NCI-H2081 treated with DMSO at 0.1 percent for 48 hours (cell line): ENCODE measurements at places on chromosomes 7 and 10.

- no peak for DNase-seq
These were observed 90.1 kb upstream of the DNAAF5 start for GRCh38 chr7:636396-636795.

GRCh38 chr7:20201380-20201779 lies 15.8 kb downstream of the MACC1 start:
- no peak for DNase-seq

DNA sequence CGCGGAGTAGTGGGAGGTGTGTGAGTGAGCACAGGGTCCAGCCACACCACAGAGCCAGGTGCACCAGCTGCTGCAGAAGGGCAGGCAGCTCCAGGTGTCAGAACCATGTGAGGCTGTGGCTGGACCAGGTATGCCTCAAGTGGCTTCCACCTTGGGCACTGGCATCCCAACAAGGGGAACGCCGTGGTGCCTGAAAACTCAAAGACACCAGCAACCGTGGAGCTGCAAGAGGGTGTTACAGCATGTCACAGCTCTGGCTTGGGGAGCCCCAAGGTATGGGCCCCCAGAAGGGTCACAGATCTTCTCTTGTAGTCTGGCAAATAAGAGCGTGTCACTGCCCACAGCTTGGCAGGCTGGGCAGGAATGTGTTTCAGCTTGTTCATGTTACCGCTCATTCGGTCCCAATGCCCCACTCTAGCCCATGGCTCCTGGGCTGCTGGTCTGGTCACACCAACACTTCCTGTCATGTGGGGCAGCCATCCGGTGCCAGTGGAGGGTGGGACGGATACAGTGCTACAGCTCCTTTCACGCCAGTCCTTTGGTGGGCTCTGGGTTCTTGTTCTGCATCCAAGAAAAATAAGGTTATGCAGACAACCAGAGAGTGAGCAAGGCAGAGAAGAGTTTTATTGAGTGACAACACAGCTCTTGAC lies 29.8 kb downstream of the STRA8 start:
- no peak for DNase-seq

DNA sequence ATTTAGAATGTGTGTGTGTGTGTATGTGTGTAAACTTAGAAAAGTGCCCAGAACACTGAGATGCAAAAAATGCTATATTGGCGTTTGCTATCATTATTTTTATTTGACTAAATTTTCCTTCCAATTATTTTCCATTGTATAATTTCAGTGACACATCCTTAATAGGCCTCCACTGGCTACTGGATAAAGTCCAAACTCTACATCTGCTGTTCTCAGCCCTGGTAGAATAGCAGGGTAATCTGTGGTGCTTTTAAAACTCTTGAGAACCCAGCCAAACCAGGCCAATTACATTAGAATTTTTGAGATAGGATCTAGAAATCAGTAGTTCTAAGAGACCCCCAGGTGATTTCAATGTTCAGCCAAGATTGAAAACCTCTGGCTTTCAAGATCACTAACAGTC lies 66.4 kb downstream of the ZNF503 start:
- no peak for DNase-seq

- DNase-seq: no peak
These were observed 479.6 kb downstream of the GATA3 start for GRCh38 chr10:8534096-8534495.

DNA sequence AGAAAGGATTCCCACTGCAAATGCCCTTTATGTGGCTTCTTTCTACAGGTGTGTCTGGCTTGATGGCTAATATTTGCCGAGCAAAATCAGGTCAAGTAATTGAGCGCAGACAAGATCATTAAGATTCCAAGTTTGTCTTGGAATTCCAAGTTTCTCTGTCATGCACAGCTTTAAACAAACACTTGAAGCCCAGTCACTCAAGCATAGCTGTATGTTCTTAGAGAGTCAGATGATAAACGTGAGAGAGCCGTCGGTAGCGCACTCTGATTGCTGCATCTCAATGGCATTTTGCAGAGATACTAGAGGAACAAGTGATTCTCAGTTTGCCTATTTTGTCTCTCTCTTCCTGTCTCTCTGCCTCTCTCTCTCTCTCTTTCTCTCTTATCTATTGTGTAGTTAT lies 658 bp downstream of the DMBT1 start:
- DNase-seq: no peak

DNA sequence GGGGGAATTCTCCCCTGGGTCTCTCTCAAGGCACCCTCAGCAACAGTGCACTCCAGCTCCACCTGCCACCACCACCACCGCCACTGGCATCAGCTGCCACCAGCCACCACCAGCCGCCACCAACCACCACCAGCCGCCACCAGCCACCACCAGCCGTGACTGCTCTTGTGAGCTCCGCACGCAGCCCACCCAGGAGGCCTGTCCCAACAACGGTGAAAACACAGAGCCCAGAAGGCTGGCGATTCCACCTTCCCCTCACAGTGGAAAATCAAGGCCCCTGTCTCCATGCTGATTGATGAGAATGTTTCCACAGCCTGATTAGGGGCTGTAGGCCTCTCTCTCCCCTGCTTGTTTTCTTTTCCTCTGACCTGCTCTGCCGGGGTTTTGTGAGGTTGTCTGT lies 41.1 kb downstream of the COBL start:
- DNase-seq: no peak

DNA sequence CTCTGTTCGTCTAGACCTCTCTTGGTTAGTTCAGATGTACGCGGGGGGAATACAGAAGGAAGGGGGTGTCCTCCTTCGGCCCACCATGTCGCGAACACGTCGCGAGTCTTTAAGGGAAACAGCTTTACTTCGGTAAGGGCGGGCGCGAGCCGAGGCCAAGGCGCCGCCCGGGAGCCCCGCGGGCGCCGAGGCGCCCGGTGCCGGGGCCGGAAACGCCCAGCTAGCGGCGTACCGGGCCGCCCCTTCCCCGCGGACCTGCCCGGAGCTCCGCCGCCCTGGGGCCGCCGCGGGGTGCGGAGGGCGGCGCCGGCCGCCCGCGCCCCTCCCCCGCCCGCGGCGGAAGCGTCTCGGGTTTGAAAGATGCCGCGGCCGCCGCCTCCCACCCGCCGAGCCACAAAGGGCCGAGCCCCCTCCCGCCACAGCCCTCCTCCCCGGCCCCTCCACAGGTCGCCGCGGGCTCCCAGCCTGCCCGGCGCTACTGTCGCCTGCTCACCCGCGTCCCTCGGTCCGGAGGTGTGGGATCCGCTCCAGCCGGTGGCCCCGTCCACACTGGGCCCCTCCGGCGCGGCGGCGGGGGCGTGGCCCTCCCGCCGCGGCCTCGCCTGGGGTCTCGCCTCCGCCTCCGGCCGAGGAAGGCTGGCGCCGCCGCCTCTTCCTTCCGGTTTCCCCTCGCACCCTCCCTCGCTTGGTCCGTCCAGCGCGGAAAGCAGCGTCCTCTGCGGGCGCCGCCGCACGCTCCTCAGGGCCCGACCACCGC lies at the start of gene KBTBD2:
KBTBD2 (minus strand) TSS at position 718 of the 757 bp plus-strand sequence. CDS start 12,156 bp downstream, outside the sequence.
- DNase-seq: no peak

DNA sequence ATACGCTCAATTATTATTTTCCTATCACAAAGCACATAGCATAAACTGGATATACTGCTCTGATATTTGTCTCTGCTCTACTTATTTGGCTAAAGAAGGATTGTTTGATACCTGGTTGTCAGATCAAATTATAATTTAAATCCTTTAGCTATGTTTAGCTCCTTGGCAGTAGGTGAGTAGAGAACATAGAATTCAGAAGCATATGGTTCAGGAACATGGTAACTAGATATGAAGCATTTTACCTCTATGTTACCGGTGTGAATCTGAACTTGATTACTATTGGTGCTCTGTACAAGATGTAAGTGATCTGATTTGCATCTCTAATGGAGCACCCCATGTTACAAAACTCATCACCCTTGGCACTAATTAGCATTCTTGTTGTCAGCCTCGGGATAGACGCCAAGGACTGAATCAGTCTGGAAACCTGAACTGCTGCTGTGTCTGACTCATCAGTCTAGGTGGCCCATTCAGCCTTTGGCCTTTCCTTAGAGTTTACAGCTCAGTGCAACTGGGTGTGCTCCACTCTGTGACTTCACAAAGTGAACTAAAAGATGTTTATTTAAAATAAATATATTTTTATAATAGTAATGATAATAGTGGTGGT lies 12.3 kb upstream of the MYPN start:
- DNase-seq: no peak

GRCh38 chr10:1374511-1375345 lies 318.5 kb downstream of the WDR37 start:
- DNase-seq: no peak

DNA sequence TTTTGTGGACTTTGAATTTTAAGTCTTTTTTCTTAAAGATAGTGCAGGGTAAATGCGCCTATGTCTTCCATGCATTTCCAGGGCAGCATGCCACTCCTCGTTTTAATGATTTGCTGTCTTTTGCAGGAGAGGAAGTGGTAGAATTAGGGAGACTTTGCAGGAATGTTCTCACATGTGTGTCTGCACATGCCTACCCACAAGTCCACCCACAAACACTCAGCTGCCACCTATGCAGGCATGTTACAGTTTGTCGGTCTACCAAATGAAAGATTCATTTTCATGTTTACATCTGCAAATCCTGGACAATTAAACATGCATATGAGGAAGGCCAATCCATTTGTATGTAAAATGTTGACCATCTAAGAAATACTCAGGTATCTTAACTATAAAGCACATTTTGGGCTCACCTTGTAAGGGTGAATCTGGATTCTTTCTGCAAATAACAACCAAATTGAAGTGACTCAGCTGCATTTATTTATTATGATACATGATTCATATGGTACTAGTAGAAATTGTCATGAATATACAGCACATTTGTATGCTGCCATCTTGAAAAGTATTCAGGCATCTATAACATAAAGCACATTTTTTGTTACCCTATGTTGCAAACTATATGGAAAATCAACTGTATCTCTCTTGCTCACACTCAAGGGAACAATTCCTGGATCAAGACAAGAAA lies 4.7 kb upstream of the TEX36 start:
- no peak for DNase-seq

DNA sequence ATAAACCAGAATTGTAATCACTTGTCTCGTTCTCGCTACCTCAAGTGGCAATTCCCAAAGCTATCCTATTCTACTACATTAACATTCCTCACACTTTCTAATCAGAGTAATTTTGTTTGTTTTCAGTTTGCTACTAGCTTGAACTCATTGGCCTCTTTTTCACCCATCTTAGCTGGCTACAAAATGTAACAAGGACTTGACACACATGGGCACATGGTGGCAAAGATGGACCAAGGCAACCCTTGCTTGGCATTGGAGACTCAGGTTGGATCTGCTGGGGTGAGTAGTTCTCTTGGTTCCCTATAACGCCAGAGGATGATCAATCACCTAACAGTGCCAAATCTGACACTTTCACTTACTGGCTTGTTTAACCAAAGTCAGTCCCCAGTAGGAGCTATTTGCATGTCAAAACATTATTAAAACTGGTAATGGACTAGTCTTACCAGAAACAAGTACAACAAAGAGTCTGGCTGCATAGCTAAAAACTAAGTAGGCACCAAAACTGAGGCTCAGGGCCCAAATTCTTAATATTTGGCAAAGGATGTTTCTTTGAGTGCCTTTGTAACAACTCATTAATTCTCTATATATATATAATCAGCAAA lies 1.9 kb downstream of the USP6NL start:
- DNase-seq: no peak

DNA sequence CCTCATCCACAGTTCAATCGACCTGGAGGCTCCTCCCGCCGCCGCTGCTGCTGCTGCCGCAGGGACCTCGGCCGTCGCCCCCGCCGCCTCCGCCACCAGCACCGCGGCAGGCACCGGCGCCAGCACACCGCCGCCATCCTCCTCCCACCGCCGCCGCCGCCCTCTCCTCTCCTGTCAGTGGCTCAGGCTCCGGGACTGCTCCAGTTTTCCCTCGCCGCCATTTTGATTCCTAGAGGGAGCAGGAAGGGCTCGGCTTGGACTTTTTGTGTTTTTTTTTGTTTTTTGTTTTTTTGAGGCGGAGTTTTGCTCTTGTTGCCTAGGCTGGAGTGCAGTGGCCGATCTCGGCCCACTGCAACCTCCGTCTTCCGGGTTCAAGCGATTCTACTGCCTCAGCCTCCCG lies 3.0 kb upstream of the MCM10 start:
- no peak for DNase-seq

- no peak for DNase-seq
These were observed 412.8 kb upstream of the GALNT17 start for GRCh38 chr7:70719125-70719524.

DNA sequence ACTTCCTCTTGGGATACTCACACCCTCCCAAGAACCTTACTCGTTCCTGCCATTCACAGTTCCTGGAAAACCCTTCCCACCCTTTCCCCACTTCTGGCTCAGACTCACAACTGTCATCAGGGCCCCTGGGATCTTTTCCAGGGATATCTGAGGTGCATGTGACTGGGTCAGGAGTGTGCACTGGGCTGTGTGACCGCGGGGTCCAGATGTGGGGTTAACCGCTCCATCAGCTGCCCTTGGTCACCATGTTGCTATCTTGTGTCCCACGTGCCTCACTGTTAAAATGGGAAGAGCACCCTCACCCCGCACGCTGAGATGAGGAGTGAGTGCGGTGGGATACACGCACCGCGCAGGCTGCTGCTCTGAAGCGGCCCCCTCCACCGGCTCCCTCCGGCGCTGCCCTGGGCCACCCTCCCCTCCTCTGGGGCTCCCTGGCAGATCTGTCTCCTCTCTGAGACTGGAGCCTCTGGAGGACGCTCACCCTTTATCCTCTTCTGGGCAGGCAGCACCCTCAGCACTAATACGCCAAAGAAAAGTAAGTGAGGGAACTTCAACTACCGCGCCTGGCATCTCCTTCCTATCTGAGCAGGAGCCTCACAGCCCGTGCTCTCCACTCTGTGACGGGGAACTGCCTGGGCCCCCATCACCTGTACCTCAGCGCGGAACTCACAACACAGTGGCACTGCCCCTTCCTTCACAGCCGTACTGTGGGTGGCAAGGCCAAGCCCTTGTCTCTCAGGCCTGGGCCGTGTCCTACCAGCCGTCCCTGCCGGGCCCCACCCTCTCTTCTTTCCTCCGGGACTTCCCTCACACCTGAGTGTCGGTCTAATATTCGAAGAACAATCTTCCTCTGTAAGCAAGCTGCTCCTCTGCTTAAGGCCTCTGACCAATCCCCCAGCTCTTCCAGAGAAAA lies 15.6 kb downstream of the COBL start:
- no peak for DNase-seq

- no peak for DNase-seq
These were observed 22.5 kb downstream of the ZSCAN25 start for GRCh38 chr7:99639267-99639666.

DNA sequence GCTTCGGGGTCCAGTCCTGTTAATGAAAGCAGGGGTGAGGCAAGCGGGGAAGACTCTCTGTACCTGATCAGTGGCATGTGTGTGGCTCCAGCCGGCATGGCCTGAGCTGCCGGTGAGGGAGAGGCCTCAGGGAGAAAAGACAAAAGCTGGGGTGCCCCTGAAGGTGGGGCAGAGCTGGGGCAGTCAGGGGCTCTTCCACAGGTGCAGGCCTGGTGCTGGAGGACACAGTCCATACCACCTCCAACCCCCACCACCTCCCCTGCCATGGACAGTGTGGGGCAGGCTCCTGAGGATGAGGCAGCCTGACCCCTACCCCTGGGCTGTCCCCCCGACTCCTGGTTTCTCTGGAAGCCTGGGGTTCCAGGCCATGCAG lies 129.5 kb downstream of the LHPP start:
- no peak for DNase-seq

- no peak for DNase-seq
These were observed 101.4 kb upstream of the FAM133B start for GRCh38 chr7:92691578-92691977.

GRCh38 chr7:48366096-48366495 lies 194.8 kb downstream of the ABCA13 start:
- no peak for DNase-seq
